ENCODE measurements at places on chromosomes 2 and 18.

DNA sequence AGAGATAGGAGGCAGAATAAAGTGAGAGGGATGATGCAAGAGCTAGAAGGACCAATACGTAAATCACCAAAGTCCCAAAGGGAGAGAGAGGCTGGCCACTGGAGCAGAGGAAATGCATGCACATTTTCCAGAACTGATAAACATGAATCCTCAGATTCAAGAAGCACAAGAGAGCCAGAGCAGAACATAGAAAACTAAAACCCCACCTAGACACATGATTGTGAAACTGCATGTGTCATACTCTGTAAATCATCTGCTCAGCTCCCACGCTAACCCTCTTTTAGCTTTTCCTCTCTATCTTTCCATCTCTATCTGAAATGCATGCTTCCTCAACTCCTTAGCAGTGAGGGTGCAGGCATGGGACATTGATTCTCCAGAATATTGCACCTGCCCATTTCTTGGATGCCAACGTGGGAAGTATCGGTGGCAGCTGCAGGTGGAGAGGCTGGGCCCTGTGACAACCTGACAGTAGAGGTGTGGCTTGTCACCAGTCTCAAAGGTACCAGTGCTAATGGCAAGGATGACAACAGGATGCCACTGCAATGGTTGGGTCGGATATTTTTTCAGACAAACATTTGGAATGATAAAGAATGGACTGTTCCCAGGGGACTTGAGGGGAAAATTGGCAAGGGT, 89.3 kb upstream of the OTOS start:
- no peak for DNase-seq

DNA sequence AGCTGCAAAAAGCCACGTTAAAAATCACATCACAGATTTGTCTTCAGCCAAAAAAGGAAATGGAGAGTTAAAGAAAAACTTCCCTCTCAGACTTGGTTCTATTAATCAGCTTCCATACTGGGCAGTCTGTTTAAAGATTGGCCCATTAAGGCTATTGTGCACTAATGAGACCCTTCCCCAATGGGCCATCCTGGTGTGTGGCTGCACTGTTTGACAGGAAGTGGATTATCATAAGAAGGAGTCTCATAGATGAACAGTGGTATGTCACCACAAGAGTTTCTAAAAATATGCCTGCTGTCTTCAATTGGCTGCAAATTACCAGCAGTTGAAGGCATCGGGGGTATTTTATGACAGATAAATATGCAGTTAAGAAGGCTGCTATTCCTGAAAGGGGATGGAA, 247.6 kb upstream of the THSD7B start:
- no peak for DNase-seq

DNA sequence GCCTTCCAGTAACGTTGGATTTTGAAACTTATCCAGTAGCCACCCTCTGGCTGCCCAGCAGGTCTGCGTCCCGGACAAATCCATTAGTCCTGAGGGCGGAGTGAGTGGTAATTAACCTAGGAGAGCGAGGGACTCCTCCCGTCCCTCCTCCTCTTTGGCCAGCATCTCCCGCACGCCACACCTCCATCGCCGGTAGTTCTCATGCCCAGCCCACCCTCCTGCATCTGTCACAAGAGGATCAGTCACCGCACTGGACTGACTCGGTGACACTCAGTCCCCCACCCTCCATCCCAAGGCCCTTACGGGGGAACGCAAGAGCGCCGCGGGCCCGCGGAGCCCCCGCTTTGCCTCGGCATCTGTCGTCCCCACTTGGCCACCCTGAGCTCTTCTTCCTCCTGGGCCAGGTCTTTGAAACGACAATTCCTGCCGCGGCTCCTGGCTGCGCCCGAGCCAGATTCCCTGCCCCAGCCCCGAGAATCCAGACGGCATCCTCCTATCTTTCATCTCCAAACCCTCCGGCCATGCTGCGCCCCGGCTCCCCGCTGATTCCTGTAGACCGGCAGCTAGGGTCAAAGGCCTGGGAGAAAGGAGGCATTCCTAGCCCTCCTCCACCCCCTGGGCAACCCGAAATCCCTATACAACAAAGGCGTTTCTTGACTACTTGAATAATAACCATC, 77.5 kb downstream of the EIF2AK3 start:
- DNase-seq = no peak

- peak; percentile 23 for DNase-seq
Observed at GRCh38 chr2:26846334-26847306, 1.3 kb upstream of the DPYSL5 start.

DNA sequence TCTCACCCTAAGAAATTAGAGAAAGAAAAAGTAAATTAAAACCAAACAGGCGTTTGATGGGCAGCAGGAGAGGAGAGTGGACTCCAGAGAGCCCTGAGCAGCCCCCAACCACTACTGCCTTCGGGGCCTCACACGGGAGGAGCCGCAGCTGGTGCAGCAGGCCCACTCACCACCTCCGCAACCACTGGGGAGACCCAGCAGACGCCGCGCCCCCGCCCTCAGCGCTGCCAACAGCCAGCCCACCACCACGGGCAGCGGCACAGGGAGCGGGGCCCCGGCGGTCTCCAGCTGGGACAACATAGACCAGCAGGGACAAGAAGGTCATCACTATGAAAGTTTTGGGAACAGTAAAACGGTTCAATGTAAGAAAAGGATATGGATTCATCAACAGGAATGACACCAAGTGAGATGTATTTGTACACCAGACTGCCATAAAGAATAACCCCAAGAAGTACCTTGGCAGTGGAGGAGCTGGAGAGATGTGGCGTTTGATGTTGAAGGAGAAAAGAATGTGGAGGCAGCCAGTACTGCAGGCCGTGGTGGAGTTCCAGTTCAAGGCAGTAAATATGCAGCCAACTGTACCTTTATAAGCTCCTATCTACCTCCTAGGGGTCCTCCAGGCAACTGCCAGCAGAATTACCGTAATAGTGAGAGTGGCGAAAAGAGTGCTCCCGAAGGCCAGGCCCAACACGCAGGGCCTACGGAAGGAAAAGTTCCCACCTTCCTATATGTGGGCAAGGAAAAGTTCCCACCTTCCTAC, 76.5 kb downstream of the OLA1 start:
- DNase-seq = no peak

DNA sequence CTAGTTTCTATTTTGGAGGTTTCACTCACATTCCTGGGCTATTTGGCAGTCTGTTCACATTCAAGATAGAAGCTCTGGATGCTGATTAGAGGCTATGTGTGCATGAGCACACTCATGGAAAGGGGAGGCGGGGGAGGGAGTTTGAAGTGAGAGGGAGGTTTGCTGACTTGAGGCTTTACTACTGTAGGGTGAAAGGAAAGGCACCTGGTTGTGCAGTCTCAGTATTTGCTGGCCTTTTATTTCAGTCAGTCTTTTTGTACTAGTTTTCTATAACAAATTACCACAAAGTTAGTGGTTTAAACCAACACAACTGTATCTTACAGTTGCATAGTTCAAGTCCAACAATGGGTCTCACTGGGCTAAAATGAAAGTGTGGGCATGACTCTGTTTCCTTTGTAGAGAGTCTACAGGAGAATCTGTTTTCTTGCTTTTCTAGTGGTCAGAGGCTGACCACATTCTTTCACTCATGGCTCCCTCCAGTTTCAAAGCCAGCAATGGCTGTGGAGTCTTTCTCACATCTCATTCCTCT, 47.7 kb upstream of the NR4A2 start:
- no peak for DNase-seq

DNA sequence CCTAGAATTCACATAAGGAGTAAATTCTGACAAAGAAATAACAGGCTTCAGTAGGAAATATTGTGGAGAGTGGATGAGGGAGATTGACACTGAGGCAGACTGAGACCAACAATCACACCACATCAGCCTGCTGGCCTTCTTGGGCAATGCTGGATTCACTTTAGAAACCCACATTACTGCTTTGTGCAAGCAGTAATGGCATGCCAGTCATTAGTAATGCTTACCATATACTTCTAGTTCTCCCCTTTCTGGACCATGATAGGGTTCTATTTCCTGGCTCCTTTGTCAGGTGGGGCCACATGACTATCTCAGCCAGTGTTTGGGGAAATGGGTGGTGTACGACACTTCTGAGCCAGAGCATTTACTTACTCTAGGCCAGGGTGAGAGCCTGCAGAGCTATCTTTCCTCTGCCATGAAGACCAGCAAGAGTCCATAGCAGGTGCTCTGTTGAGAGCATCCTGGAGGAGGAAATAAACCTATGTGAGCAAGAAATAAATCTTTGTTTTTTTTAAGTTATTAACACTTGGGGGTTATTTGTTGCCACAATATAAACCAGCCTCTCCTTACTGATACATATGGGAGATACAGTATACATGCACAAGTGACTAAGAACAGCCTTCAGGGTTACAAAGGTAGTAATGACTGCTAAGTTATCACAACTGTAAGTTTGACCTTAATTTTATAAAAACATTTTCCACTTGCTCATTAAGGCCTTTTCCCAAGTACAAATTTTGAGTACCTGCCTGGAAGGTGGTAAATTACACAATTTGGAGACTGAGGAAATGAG, 89.3 kb upstream of the TANK start:
- no peak for DNase-seq

- DNase-seq = no peak
Observed at GRCh38 chr2:167863377-167863776, 384.0 kb downstream of the STK39 start.

DNA sequence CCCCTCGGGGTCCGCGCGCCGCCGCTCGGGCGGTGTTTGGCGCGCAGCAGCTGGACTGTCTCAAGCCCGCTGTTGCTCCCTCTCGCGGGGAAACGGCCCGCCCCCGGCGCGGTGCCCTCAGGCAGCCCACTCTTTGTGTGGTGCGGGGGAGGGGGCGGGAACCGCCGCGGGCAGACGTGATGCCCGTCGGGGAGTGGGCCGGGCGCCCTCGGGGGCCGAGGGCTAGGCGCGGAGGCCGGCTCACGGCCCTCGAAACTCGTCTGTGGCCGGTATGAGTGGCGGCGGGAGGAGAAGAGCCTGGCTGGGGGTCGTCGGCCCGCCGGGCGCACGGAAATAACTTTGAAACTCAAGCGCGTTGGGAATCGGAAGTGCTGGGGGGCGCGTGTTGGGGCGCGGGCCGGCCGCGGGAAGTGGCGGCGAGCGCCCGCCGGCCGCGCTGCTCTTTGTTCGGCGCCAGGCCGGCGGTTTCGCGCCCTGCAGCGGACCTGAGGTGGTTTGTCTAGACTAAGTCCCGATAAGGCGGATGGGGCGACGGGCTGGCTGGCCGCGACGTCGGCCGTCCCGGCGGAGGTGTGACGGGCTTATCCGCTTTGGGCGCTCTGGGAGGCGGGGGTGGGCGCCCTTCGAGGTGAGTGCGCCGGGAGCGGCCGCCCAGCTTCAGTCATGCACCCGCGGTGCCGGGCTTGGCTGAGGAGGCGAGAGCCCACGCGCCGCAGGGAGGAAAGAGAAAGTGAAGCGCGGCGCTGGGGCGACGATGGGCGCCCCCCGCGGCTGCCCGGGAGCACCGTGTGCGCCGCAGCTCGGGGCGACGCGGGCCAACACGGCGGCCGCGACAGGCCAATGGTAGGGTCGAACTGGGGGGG, 679 bp downstream of the PTMA start:
- no peak for DNase-seq

GRCh38 chr2:42787788-42788477, 4.5 kb downstream of the HAAO start:
- DNase-seq = no peak

DNA sequence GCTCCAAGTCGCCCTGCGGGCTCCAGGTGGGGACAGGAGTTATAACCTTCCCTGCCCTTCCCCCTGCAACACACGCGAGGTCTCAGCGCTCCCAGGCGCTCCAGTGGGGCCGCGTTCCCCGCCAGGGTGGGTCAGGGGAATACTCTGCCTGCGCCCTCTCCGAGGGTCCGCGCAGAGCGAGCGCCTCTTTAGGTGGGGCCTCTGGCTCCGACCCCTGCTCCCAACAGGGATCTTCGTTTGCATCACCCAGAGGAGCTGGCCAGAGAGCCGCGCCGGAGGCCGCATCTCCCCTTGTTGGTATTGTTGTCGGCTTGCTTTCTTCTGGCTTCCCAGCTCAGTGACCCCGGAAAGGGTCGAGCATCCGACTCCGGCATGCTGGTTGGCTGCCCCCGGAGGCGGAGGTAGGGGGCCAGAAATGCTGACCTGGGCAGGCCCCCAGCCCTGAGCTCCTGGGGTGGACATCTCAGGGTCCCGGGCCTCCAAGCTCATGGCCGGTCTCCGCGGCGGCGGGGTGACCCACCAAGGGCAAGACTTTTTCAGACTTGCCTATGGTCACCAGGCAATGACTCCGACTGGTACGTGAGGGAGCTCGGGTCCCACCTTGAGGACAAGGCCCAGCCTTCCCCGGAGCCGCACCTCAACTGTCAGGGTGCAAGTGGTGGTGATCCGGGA, 11.2 kb upstream of the EN1 start:
- no peak for DNase-seq

- no peak for DNase-seq
Observed at GRCh38 chr2:37168217-37168981, 11.6 kb upstream of the EIF2AK2 start.

DNA sequence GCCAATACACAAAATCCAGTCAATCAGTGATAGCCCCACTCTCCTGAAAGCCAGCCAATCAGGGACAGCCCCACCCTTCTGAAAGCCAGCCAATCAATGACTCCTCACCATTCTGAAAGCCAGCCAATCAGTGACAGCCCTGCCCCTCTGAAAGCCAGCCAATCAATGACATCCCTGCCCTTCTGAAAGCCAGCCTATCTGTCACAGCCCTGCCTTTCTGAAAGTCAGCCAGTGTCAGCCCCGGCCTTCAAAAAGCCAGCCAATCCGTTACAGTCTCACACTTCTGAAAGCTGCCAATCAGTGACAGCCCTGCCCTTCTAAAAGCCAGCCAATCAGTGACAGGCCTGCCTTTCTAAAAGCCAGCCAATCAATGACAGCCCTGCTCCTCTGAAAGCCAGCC, 95.9 kb upstream of the HDAC4 start:
- no peak for DNase-seq

DNA sequence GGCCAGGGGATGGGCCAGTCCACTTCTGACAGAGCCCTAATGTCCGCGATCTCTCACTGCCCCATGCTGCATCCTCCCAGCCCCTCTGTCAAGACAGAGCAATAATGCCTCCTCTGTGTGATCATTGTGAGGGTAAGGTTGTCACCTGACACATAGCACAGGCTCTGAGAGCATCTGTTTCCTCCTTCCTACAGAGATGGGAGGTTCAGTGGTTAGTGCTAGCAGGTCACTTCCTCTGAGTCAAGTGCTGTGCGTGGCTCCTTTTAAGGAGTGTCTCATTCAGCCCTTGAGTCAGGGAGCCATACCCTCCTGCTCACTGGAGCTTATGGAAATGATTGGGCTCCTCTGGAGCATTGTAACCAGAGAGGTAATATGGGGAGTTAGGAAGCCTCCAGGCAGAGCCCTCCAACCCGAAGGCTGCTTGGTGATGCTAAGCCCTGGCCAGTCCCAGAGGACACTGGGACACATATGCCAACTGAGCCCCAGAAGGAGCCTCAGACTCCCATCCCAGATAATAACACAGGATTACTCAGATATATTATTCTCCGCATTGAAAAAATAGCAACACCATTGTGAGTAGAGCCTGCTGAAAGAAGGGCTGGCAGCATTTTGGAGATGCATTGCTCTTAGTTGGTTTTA, 189.0 kb downstream of the GALNT1 start:
- DNase-seq = no peak

DNA sequence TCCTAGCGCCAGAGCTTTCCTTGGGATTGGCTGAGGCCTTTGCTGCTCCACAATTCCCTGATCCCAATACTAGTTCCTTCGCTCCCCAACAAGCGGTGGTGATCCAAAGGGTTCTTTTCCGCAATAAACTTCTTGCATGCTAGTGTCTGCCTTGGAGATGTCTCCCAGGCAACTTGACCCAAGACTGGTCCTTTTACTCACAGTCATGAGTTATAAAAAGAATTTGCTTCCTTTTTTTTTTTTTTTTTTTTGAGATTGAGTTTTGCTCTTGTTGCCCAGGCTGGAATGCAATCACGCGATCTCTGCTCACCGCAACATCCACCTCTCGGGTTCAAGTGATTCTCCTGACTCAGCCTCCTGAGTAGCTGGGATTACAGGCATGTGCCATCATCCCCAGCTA, 89.8 kb upstream of the SP3 start:
- DNase-seq = no peak
